ENCODE measurements at places on chromosomes 2 and 18.

DNA sequence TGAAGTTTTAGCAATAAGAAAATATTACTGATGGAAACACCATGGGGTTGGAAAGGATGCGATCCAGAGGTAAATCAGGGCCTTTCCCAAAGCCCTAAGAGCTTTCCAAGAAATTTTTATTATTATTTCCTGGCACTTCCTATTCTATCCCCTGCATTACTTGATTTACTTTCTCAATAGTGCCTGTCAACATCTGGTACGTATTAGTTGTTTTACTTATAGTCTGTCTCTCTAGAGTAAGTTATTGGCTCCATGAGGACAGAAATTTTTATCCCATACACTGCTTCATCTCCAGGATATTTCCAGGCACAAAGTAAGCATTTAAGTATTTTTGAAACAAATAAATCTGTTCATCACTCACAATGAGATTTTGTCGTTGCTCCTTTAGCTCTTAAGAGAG, 18.1 kb downstream of the PPP4R1 start:
- DNase-seq: no peak

- DNase-seq: no peak
These were observed 847.0 kb upstream of the CRIM1 start for GRCh38 chr2:35508601-35509000.

GRCh38 chr2:216320852-216321251, 51.4 kb downstream of the MARCHF4 start:
- no peak for DNase-seq

GRCh38 chr2:17899871-17900270, 21.4 kb downstream of the KCNS3 start:
- DNase-seq: no peak

DNA sequence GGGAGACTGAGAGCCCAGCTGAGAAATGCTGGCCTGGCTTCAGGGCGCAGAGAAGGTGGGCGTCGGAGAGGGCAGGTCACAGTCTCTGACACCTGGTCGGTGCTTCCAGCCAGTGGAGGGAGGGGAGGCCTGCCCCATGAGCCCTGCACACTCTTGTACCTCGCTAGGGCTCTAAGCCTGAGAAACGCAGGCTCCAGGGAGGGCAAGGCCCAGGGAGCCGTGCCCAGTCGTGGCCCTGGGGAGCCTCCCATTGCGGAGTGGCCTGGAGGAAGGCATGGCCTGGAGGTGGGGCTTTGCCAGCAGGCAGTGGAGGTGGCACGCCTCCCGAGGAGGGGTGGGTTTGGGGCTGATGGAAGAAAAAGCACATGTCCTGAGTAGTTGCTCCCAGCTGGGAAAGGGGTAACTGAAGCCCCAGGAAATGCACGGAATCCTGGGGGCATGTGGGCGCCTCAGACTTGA, 39.0 kb downstream of the MTERF4 start:
- DNase-seq: no peak

DNA sequence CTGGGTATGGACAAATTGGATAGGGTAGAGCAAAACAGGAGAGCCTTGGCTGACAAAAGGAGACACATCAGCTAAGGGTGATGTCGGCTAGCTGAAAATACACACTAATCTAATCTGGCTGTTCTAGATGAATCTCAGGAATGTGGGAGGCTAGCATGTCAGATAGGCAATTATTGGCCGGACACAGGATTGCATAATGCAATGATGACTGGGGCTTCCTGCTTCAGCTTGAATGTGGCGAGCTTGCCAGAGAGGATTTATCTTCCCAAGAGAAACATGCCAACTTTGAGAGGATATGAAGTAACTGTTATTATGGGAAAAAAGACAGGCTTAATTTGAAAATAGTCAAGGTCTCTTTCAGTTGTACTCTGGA, 102.4 kb downstream of the TRIB2 start:
- no peak for DNase-seq

DNA sequence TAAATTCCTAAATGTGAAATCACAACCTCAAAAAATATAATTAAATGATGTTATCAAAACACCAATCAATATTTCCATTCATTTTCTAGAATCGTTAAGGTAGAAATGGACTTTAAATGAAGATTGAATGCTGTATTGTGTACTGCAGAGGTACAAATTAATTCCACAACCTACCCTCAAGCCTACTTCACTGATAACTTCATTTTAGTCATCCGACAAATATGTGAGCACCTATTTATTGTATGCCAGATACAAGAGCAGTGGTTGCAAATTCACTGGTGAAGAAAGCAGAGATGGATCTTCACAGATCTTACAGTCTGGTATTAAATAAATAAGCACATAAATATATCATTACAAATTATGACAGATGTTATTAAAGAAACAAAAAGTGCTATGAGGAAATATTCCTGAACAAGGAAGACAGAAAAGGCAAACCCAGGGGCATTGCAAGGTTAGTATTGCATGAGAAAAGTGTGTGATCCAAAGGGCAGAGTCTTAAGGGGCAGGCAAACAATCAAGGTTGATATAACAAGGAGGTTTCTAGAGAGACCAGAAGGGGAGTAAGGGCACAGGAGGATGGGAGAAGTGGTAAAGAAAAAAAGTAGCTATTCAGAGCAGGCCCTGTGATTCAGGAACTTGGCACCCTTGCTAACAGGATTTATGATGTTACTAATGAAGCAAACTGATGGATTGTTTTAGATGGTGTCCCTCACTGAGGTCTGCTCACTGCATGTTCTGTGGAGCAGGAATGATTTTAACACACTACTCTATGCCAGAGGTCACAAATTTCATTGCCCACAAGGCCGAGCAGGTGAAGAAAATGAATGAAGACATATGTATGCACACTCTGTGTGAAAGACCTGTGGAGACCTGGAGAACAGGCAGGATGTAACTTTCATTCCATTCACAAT, 128.0 kb upstream of the CCDC150 start:
- no peak for DNase-seq

- DNase-seq: no peak
These were observed 205.8 kb upstream of the SMAD2 start for GRCh38 chr18:48136051-48136826.

DNA sequence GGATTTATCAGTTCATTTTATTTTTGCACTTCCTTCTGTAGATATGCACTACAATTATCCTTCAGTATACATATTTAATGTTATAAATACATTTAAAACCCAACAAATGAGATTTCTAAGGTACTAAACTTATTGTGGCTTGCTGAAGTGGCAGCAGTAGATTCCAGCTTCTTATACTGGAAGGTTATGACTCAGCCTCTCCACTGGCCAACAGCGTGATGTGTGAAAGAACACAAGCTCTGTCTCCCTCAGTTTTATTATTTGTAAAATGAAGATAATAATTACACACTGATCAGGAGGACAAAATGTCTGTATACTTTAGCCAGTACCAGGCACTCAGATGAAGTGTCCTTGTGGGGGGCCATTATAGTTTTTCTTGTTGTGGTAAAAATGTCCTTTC, 1147.1 kb downstream of the CNTNAP5 start:
- DNase-seq: no peak

DNA sequence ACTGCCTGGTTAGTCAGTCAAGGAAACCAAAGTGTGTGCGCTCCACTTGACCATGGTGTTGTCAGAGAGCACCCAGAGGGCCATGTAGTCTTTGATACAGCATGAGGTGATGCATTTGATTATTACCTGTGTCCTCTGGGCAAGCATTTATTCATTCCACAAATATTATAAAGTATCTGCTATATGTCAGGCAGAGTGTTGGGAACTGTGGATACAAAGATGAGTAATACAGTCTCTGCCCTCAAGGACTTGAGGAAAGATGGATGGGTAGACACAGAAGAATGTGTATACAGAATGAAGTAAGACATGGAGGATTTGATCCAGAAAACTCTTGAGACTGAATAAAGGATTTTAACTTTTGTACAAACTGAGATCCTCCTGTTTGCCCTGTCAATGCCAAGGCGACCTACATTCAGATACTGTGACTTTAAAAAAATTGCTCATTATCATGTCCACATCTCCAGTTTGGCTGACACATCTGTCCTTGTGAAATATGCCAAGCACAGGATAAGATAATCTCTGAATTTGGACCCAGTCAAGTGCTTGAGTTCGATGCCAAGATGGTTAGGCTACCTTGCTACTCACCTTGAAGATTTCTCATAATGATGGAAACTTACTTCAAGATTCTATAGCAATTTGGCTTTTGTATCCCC, 50.8 kb downstream of the ACYP2 start:
- DNase-seq: no peak

GRCh38 chr2:133004623-133005022, 334.6 kb upstream of the LYPD1 start:
- no peak for DNase-seq

GRCh38 chr2:116511426-116511825, 1303.1 kb upstream of the DDX18 start:
- DNase-seq: no peak

GRCh38 chr2:71719520-71720282, 266.3 kb downstream of the DYSF start:
- no peak for DNase-seq

Data from stimulated activated CD8-positive, alpha-beta memory T cell treated with anti-CD3 and anti-CD28 coated beads, Interleukin-4, amount 100 ng/mL, for 48 hours (primary cell).